Spleen (tissue), 13 donors: ENCODE measurements at places on chromosomes 1 and 21. TPM values are rescaled to one million over a fixed set of nuclear protein-coding genes. Genes with fewer than 3 reads are reported as not detected.

The TCEA3 gene
- 9.1 TPM for total RNA-seq

The LAMC2 gene
- total RNA-seq: 1.4 TPM

The ETNK2 gene
- total RNA-seq: 5.6 TPM

The SHE gene
- 35.7 TPM for total RNA-seq

The PIGR gene
- 1.7 TPM for total RNA-seq

The TSSK3 gene
- total RNA-seq: 0.60 TPM

The PLPPR4 gene
- total RNA-seq: 0.69 TPM

The SDC3 gene
- total RNA-seq: 147 TPM

The RBM11 gene
- 3.7 TPM for total RNA-seq

The RIIAD1 gene
- not detected for total RNA-seq

The KRTAP19-1 gene
- total RNA-seq: not detected

The SELP gene
- total RNA-seq: 5.0 TPM

The FCRLA gene
- 68.1 TPM for total RNA-seq

The VANGL1 gene
- 7.0 TPM for total RNA-seq

The AMY1A gene
- not detected for total RNA-seq

The OR2L3 gene
- total RNA-seq: 0.28 TPM

The KRTAP10-7 gene
- total RNA-seq: not detected

The GNAT2 gene
- 0.59 TPM for total RNA-seq

The XCL2 gene
- 17.2 TPM for total RNA-seq

The FH gene
- total RNA-seq: 28.5 TPM

The KLF17 gene
- not detected for total RNA-seq

The THEM4 gene
- total RNA-seq: 22.6 TPM

The CCDC17 gene
- total RNA-seq: 7.6 TPM

The CELSR2 gene
- 1.3 TPM for total RNA-seq

The DYNLT5 gene
- total RNA-seq: 1.1 TPM

The DSTYK gene
- total RNA-seq: 12.8 TPM

The CLEC20A gene
- 1.1 TPM for total RNA-seq

The PDC gene
- not detected for total RNA-seq

The RASAL2 gene
- total RNA-seq: 15.3 TPM

The INSRR gene
- not detected for total RNA-seq

The CDC7 gene
- 25.3 TPM for total RNA-seq

The GATAD2B gene
- 46.7 TPM for total RNA-seq

The LAD1 gene
- not detected for total RNA-seq

The VSIG8 gene
- not detected for total RNA-seq

The IGSF9 gene
- total RNA-seq: 0.98 TPM
